H7 (cell line): ENCODE measurements at places on chromosomes 5 and 9.

- no peak for DNase-seq
These were observed 176.7 kb downstream of the NTRK2 start for GRCh38 chr9:84845956-84846900.

GRCh38 chr5:60299944-60300343 lies 400.0 kb downstream of the DEPDC1B start:
- no peak for DNase-seq

GRCh38 chr9:36934478-36935065 lies 99.5 kb downstream of the PAX5 start:
- DNase-seq: no peak

- DNase-seq: no peak
These were observed 74.7 kb downstream of the PTTG1 start for GRCh38 chr5:160496334-160496733.

DNA sequence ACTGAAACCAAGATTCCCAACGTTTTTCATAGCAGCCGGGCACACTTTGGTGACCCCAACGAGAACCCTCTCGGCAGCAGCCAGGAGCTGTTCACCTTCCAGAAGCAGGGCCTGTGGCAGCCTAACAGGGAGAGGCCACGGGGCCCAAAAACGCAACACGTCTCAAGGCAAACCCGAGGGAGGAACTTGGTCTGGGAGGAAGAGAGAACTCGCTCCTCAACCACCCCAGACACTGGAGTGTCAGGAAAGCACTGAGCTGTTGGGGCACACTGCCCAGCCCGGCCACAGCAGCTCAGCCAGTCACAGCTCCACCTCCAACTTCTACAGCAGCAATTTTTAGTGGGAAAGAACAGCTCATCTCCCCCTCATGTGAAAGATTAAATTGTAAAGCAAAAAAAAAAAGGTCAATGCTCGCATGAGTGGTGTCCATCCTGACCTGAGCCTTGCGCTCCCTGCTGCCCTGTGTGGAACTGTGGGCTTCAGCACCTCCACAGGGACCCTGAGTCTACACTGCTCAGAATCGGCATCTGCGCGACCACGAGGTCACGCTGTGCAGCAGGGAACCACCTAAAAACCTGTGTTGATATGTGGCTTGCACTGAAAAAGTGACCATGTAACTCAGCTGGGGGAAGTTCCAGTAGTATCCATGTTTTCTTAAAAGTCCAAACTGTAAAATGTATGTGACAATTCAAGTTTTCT lies 55.0 kb downstream of the IPPK start:
- no peak for DNase-seq

DNA sequence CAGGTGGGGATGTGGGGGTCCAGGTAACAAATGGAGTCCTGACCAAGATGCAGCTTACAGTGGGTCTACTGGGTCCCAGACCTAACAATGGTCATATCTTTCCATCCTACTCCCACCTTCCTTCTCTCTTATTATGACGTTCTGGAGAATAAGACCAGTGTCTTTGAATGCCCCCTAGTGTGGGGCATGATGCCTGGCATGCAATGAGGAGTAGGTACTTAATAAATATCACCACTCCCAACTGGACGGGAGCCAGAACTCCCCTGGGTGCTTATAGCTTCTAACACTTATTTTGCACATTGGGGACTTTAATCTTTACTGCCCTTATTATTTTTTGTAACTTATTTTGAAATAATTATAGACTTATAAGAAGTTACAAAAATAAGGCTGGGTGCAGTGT lies 98.2 kb downstream of the NDFIP1 start:
- DNase-seq: no peak

- DNase-seq: peak; percentile 3
These were observed 1135.9 kb upstream of the WWC1 start for GRCh38 chr5:167155387-167156005.

GRCh38 chr9:116701940-116702642 lies 15.0 kb downstream of the TRIM32 start:
- DNase-seq: no peak

- DNase-seq: no peak
These were observed 46.3 kb downstream of the NNT start for GRCh38 chr5:43649256-43649655.

GRCh38 chr5:176631383-176632200 lies 1.1 kb downstream of the EIF4E1B start:
- no peak for DNase-seq

DNA sequence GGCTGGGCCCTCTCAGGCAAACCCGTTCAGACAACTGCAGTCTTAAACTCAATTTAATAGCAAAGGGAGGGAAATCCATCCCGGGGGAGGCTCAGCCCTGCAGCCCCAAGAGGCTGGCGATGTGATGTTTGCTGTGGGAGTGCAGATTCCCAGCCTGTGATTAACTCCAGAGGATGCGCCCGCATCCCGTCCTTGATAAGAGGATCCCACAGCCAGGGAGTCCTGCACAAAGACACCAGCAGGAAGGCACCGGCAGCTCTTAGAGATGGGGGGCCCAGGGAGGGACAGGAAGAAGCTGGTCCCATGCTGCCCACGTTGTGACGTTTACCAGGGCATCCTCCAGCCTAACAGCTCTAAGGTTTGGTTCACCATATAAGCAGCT lies 64.7 kb downstream of the MRPL36 start:
- peak; percentile 37 for DNase-seq

DNA sequence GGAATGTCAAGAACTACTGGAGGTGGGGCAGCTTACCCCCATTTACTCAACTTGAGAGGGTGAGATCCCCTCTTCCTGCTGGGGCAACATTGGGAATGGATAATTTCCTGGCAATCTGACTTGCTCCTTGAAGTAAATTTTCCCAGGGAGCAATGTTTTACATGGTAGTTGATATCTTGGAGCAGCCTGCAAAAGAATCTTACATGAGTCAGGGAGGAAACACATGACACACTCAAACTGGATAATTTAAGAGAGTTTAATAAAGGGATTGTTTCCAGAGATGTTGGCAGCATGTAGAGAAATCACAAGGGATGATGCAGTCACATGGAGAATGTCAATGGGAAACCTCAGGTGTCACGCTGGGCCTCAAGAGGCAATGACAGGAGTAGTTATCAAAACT lies 212.5 kb downstream of the GAS1 start:
- DNase-seq: no peak

DNA sequence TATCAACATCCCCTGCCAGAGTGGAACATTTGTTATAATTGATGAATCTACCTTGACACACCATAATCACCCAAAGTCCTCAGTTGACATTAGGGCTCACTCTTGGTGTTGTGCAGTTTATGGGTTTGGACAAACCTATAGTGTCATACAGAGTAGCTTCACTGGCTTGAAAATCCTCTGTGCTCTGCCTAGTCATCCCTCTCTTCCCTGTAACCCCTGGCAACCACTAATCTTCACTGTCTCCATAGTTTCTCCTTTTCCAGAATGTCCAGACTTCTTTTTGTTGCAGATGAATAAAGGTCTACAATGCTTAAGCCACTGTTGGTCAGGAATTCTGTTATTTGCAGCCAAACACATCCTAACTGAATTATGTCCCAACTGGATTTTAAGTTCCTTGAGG lies 22.5 kb upstream of the SUB1 start:
- DNase-seq: no peak

- DNase-seq: peak; percentile 16
These were observed 6.6 kb downstream of the FCN2 start for GRCh38 chr9:134887219-134887618.

- DNase-seq: no peak
These were observed 175.7 kb upstream of the OTULINL start for GRCh38 chr5:14405706-14406553.

- no peak for DNase-seq
These were observed 25.6 kb downstream of the PDE8B start for GRCh38 chr5:77235846-77236721.

GRCh38 chr5:104305602-104306001 lies 743.0 kb upstream of the NUDT12 start:
- DNase-seq: no peak

- DNase-seq: no peak
These were observed 519.6 kb downstream of the RAB3C start for GRCh38 chr5:59102437-59102836.

- DNase-seq: no peak
These were observed 13.7 kb downstream of the TUT7 start for GRCh38 chr9:86340356-86341006.

DNA sequence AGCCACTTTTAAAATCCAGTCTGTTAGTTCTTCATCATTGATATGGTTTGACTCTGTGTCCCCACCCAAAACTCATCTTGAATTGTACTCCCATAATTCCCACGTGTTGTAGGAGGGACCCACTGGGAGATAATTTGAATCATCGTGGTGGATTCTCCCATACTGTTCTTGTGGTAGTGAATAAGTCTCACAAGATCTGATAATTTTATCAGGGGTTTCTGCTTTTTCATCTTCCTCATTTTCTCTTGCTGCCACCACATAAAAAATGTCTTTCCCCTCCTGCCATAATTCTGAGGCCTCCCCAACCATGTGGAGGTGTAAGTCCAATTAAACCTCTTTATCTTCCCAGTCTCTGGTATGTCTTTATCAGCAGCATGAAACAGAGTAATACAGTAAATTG lies 26.9 kb upstream of the SH3TC2 start:
- DNase-seq: no peak

GRCh38 chr5:160260006-160260775 lies 30.9 kb downstream of the FABP6 start:
- peak; percentile 58 for DNase-seq

- DNase-seq: no peak
These were observed 498.8 kb downstream of the ARHGEF28 start for GRCh38 chr5:74124826-74125225.

GRCh38 chr5:33433303-33434240 lies 7.2 kb upstream of the TARS1 start:
- no peak for DNase-seq

DNA sequence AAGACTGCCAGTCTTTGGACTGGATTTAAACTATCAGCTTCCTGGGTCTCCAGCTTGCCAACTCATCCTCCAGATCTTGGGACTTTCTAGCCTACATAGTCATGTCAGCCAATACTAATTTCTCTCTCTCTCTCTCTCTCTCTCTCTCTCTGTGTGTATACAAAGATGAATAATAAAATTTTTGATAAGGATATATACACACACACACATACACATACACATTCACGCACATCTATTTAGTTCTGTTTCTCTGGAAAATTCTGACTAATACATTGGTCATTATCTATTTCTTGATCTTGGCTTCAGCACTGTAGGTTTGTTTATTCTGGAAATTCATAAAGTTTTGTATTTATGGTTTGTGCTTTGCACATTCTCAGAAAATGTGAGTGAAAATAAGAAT lies 1606.2 kb upstream of the NUDT12 start:
- no peak for DNase-seq

DNA sequence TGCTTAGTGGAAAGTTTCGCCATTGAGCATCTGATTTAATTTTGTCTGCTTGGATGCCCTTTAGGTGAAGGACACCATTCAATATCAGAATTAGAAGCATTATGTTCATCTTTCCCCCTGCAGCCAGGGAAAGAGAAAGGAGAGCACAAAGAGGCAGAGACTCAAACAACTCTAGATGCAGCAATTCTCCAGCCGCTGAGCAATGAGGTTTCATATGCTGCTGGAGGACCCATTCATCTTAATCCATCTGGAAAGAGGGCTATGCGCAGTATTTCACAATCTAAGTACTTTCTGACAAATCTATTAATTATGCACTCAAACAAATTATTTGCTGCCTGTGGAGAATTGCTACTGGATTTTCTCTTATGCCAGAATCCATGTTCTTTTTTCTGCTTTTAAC lies 527.0 kb upstream of the TUSC1 start:
- no peak for DNase-seq

DNA sequence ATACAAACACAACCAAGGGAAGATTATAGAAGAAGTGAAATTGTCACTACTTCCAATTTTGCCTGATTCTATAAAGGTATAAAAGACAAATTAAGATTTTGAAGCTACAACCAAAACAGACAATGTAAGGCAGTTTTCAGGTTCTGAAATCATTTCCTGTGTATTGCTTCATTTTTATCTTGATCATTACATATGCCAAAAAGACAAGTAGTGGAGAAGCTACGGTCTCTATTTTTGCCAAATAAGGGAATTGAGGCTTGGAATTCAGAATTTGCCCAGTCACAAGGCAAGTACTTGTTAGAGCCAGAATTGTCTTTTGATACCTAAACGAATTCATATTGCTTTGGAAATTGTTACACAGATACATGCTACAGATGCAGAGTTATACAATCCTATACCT lies 20.6 kb downstream of the EDIL3 start:
- DNase-seq: no peak

GRCh38 chr9:136609838-136610311 lies 52.8 kb upstream of the EGFL7 start:
- no peak for DNase-seq

- DNase-seq: no peak
These were observed 50.2 kb upstream of the SLC44A1 start for GRCh38 chr9:105194234-105194633.

DNA sequence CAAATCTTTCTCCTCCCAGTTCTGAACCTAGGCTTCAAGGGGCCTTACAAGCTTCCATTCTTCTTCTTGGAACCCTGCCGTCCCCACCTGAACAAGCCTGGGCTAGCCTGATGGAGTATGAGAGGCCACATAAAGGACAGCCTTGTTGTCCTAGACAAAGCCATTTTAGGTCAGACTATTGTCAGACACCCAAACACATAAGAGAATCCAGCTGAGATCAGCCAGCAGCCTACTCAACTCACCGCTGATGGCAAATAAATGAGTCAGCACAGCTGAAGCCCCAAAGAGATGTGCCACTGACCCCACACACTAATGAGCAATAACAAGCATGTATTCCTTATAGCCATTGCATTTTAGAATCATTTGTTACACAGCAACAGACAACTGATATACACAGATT lies 33.8 kb downstream of the SVEP1 start:
- DNase-seq: no peak

GRCh38 chr5:68251386-68251785 lies 35.8 kb downstream of the PIK3R1 start:
- DNase-seq: peak; percentile 36

GRCh38 chr9:122900791-122901190 lies 4.4 kb downstream of the RC3H2 start:
- no peak for DNase-seq

GRCh38 chr9:74304598-74304997 lies 192.5 kb upstream of the RORB start:
- DNase-seq: no peak

GRCh38 chr5:39547553-39548154 lies 122.9 kb upstream of the DAB2 start:
- DNase-seq: peak; percentile 23

- no peak for DNase-seq
These were observed 16.7 kb downstream of the MAMDC2 start for GRCh38 chr9:70060148-70060882.

DNA sequence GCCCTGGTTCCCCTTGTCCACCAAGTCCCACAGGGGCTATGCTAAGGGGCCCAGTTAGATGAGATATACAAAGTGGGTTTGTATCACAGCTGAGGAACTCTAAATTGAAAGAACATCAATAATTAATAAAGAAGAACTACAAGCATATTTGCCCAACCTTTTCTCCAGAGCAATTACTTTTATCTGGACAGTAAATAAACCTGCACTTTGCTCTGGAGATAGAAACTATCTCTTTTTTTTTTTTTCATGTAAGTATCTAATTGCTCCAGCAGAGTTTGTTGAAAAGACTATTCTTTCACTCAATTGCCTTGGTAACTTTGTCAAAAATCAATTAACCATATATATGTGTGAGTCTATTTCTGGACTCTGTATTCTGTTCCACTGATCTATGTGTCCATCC lies 6.0 kb upstream of the CDKN2AIPNL start:
- no peak for DNase-seq
